IPS DF 6.9 (cell line): ENCODE measurements at places on chromosomes 1 and 21.

DNA sequence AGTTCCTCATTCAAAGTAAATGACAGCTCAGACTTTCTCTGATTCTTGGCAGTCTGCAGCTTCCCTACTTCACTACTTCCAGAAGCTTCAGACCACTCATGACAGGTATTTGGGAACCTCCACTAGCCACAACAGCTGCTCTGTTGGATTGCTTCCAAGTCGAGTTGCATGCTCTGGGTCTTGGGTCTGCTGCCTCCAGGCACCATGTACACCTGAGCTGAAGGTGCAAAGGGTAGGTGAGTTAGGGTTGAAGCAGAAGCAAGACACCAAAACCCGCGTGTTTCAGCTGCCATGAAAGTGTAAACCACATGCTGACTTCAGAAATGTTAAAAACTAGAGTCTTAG lies 62.7 kb downstream of the ZNF684 start:
- DNase-seq: no peak

GRCh38 chr1:156877433-156878170 lies 15.9 kb upstream of the PEAR1 start:
- no peak for DNase-seq

DNA sequence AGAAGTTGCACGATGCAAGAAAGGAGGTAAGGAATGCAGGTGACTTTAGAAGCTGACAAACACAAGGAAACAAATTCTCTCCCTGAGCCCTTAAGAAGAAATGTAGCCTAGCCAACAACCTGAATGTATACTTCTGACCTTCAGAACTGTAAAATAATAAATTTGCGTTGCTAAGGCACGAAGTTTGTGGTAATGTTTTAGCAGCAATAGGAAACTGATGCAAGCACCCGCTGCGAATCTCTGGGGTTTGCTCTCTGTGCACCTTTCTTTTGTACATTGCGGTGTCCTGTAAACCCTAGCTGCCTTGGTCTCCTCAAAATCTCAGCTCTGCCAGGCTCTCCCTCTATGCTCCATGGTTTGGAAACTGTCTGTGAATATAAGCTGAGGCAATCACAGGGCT lies 15.1 kb downstream of the CD53 start:
- DNase-seq: no peak

GRCh38 chr1:27795601-27796000 lies 22.6 kb downstream of the STX12 start:
- no peak for DNase-seq

DNA sequence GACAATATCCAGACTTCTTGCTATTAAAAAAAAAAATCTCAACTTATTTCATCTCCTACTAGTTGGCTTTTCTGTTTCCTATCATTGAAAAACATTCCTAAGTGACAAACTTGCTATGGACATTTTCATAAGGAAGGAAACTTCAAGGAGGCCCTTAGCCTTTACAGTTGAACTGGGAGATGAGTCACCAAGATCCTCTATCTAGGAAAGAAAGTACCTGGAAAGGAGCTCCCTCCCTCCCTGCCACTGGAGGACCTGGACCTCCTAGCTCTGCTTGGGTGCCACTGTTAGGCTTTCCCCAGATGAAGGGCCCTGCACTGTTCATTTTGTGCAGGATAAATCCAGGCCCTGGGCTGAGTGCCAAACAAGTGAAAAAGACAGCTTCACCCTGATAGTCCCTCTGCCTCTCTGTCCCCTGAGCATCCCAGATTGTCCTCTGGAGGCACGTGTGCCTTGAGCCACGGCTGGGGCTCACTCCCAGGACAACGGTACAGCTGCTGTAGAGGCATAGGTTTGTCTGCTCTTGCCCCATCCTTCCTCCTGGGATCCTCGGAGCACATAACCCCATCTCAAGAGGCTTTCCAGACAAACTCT lies 40.2 kb upstream of the SOX13 start:
- DNase-seq: no peak

- no peak for DNase-seq
These were observed 3.2 kb upstream of the KIAA0040 start for GRCh38 chr1:175195798-175196197.

DNA sequence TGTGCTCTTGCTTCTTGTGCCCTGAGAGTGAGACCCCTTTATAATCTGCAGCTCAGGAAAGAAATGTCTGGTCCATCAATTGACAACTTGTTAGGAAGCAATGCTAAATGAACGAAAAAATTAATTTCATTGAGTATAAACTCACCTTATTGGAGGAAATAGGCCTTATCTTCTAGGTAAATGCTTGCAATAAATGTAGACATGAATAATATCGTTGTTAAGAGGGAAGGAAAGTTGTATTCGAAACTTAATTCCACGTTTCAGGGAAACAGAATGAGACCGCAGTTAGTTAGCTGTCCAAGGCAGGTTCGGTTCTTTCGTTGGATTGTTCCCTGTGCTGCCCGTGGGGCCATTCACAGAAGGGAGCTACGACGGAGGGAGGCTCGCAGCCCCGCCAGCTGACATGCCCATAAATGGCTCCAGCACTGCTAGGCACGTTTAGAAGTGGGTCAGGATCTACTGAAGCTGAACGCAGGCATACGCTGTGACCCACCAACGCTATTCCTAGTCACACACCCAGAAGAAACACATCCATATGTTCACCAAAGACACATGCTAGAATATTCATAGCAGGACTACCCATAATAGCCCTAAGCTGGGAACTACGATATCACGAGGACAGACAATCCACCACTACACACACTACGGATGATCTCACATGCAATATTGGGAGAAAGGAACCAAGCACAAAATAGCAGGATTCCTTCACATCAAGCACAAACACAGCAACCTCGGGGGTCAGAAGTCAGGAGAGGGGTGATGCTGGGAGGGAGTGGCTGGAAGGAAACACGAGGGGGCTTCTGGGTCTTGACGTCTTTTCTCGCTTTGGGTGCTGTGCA lies 56.2 kb upstream of the LBR start:
- no peak for DNase-seq

DNA sequence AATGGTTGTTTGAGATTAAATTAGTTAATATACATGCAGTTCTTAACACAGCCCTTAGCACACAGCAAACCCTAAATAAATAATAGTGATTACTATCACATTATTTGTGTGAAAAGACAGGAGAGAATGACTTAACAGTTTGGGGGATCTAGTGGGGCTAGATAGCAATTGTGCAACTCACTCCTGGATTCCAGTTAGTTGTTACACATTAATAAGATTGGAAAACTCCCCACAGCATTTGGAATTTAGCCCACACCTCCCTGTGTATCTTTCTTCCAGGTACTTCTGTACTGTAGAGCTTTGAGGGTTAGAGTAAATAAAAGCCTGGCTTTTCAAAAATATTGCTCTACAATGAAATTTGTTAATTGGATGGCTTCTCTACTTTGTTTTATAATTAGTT lies 93.2 kb downstream of the KCTD3 start:
- DNase-seq: no peak

DNA sequence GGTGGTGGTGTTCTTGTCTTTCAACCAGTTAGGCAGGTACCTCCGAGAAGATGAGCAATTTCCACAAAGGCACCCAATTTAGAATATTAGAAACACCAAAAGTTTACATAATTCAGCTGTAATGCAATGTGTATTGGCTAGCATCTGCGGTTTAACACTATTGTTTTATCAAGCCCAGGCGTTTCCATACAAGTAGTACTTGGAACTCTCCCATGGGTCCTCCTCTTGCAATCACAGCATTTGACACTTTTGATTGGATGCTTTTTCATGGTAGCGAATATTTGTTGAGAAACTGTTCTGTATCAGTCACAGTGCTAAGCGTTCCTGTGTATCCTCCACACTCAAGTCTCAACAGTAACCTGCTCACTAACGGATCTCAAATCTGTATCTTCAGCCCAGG lies 20.1 kb upstream of the MAP1LC3C start:
- no peak for DNase-seq

- no peak for DNase-seq
These were observed 41.2 kb downstream of the NME7 start for GRCh38 chr1:169326261-169326955.

DNA sequence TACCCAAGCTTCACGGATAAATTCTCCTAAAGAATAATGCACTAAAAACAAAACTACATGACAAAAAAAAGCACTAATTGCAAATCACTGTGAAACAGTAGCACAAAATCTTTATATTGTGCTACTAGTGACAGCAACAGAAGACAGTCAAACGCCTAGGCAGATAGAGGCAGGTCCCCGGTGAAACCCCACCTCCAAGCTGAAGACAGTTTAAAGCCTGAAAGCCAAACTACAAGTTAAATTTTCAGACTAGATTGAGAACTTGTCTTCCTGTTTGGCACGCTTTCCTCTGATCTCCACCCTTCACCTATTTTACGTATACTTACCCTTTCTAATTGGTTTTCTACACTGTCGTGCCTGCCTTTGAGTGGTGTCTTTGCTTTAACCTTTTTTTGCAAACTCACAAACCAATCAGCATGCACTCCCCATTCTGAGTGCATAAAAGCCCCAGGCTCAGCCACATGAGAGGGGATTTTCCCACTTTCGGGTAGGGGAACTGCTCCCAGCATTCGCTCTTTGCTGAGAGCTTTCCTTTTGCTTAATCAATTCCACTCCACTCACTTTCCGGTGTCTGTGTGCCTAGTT lies 3.6 kb upstream of the BACH1 start:
- no peak for DNase-seq

DNA sequence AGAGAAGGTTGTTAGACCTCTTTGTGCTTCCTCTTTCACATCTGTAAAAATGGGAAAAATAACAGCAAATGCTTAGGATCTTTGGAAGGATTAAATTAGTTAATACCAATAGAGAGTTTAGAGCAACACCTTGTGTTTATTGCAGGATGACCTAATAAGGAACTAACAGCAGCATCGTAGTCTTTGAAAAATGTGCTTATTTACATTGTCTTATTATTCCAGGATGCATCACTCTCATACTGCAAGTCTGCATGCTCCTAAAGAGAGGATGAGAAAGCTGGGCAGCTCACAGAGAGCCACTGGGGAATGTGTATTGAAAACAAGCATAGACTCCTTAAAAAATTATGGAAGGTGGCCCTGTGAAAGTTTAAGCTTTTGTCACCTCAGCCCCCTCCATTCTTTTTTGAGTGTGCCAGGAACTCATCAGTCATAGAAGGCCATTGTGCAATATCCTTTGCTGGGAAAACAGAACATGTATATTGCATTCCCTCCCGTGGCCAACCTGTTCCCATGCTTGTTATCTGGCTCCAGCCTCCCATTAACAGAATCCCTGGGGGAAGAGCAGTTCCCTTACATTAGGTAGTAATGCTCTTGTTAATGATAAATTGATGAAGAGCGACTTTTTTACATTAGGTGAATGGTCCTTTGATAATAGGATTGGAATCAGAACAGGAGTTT lies 180.7 kb downstream of the ZNF326 start:
- no peak for DNase-seq

DNA sequence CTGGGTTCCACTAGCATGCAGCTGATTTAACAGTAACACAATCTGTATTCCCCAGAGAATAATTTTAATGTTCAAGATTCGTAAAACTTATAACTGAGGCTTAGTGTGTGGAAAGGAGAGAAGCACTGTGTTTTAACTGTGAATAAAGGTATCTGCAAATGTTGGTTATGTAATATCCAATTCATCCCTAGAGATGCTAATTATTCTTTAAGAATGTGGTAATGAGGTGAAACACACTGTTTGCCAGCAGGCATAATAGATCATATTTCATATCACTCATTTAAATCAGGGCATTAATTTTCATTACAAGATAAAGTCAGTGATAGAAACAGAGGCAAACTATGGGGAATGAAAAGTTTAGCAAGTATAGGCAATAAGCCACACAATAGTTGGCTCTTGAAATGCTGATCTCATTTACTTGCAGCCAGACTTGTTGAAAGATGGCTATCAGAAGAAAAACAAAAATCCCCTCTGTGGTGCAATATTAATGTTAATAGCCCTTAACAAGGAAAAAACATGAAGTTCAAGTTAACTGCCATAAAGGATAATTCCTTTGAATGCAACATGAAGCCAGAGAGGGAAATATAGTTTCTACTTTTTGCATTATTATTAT lies 33.4 kb downstream of the HMCN1 start:
- no peak for DNase-seq

- DNase-seq: no peak
These were observed 25.1 kb downstream of the SYNJ1 start for GRCh38 chr21:32702702-32703101.

- no peak for DNase-seq
These were observed 69.3 kb downstream of the SLC37A1 start for GRCh38 chr21:42582787-42583476.

- DNase-seq: no peak
These were observed 127.1 kb downstream of the SLC30A10 start for GRCh38 chr1:219801156-219801820.

DNA sequence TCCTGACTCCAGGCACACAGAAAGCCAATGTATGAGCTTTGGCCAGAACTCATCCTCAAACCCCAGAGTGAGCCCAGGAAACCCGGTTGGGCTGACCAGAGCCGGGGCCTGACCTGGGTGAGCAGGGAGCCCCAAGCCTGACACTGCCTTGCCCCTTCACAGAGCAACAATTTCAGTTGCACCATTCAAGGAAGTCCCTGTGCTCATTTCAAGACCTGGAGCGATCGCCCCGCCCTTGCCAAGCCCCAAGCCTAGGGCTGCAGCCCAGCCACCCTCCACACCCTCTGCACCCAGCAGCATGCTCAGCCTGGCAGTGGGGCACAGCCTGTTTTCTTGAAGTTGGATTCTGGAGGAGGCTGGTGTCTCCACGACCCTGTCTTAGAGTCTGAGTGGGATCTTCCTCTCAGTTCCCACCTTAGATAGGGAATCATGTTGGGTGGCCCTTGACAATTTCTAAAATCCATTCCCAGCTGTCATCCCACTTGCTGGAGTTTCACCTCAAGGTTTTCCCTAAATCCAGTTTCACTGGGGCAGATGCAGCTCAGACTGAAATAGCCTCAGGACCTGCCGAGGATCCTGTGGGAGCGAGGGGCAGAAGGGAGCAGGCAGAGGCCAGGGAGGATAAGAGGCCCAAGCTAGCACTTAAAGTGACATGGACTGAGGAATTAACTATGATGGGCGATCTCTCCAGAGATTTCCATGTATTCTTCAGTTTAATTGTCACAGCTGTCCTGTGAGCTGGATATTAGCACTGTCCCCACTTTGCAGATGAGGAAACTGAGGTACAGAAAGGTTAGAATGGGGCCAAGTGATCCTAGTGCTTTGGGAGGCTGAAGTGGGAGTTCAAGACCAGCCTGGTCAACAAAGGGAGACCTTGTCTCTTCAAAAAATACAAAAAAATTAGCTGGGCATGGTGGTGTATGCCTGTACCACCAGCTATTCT lies 2.5 kb downstream of the NBL1 start:
- no peak for DNase-seq

GRCh38 chr1:207145401-207146058 lies 41.5 kb downstream of the C4BPA start:
- DNase-seq: no peak

GRCh38 chr1:61441723-61442262 lies 283.1 kb downstream of the TM2D1 start:
- no peak for DNase-seq

GRCh38 chr21:45630876-45631275 lies 12.6 kb upstream of the PCBP3 start:
- DNase-seq: no peak

- no peak for DNase-seq
These were observed 189.1 kb downstream of the MIS18A start for GRCh38 chr21:32089766-32090165.
